Peyer's patch (tissue), 4 donors: ENCODE measurements at places on chromosomes 6 and 20. TPM values are rescaled to one million over a fixed set of nuclear protein-coding genes. Genes with fewer than 3 reads are reported as not detected.
A peak's percentile ranks its signal among the peaks of the same experiment; 100 is the strongest.

DNA sequence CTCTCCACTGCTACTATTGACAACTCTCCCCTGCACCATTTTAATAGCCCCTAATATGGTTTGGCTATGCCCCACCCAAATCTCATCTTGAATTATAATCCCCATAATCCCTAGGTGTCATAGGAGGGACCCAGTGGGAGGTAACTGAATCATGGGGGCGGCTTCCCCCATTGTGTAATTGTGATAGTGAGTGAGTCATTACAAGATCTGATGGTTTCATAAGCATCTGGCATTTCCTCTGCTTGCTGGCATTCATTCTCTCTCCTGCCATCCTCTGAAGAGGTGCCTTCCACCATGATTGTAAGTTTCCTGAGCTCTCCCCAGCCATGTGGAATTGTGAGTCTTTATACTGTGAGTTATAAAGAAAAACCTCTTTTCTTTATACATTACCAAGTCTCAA, 74.1 kb upstream of the TCF21 start:
- no peak overlapping the region for H3K4me3 ChIP-seq
- no peaks in the 10 kb centered on the region for H3K36me3 ChIP-seq
- no peaks in the 10 kb centered on the region for H3K27me3 ChIP-seq
- H3K4me1 ChIP-seq, result no peaks in the 10 kb centered on the region

DNA sequence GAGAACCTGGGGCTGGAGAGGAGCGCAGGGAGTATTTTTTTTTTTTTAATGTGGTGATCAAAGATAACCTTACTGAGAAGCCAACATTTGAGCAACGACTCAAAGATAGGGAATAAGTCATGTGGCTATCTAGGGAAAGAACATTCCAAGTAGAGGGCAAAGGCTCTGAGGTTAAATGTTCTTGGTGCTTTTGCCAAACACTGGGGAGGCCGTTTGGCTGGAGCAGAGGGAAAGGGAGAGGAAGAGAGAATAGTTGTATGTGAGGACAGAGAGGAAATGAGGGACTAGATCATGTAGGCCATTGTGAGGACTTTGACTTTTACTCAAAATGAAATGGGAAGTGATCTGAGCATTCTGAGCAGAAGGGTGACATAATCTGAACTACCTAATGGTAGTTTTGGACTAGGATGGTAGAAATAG, 27.8 kb downstream of the ACSS2 start:
- no peak overlapping the region for H3K27ac ChIP-seq
- no peak overlapping the region for H3K4me3 ChIP-seq
- no peaks in the 10 kb centered on the region for H3K4me1 ChIP-seq

DNA sequence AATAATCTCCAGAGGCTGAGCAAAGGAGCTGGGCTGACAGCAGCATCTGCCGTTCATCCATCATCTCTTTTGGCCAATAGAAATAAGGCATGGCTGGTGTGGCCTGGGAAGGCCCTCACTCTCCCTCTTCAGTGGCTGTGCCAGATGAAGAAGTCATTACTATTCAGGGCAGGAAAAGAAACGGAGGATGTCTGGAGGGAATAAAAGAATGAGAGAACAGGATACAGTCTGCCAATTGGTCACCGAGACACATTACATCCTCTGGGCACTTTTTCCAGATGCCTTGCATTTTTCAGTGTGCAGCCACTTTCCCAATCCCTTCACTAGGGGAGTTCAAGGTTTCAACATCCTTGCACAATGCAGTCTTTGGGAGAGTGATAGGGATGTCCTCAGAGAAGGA, 32.2 kb upstream of the VGLL2 start:
- no peaks in the 10 kb centered on the region for H3K36me3 ChIP-seq
- H3K4me1 ChIP-seq, result no peaks in the 10 kb centered on the region
- H3K27me3 ChIP-seq, result no peaks in the 10 kb centered on the region
- no peak overlapping the region for H3K4me3 ChIP-seq
- no peak overlapping the region for H3K27ac ChIP-seq
- no peak for DNase-seq

- no peak overlapping the region for H3K4me3 ChIP-seq
- no peaks in the 10 kb centered on the region for H3K27me3 ChIP-seq
- H3K36me3 ChIP-seq, result no peaks in the 10 kb centered on the region
- no peaks in the 10 kb centered on the region for H3K4me1 ChIP-seq
- no peak for DNase-seq
- no peak overlapping the region for H3K27ac ChIP-seq
Measured at GRCh38 chr6:108714101-108714765, 134.0 kb upstream of the ARMC2 start.

DNA sequence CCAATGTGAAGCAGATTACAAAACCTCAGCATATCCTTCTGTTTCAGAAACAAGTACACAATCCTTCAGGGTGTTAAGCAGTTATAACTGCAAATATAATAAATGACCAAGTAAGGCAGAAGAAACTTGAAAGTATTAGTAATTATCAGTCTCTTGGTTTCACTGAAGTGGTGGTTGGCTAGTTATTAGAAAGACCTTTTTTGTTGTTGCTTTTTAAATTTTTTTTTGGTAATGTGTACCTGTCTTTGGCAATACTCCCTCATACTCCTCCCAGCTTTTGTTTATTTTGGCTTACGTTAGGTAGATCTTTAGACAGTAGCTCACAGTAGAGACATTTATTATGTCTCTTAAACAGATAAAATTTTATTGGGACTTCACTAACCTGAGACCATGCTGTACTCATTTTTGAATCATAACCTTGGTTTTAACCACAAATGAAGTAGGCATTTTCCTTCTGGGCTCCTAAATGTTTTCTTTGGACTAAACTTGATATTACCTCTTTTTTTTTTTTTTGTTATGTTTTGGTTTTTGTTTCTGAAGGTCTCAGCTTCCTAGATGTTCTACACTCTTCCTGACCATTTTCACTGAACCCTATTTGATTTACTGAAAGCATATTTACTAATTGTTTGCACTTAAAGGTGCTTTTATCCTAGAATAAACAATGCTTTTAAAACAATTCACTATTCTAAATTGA, 6.4 kb downstream of the CD2AP start:
- H3K36me3 ChIP-seq, result no peaks in the 10 kb centered on the region
- H3K27ac ChIP-seq, result no peak overlapping the region
- H3K4me3 ChIP-seq, result no peak overlapping the region
- H3K27me3 ChIP-seq, result no peaks in the 10 kb centered on the region
- peaks cover 5% of the 10 kb centered on the region for H3K4me1 ChIP-seq

GRCh38 chr20:41478026-41478425, 111.4 kb upstream of the EMILIN3 start:
- no peak overlapping the region for H3K27ac ChIP-seq
- no peak for DNase-seq
- no peaks in the 10 kb centered on the region for H3K4me1 ChIP-seq

- no peaks in the 10 kb centered on the region for H3K27me3 ChIP-seq
- peak overlapping the region; percentile 32 for H3K27ac ChIP-seq
- no peak overlapping the region for H3K4me3 ChIP-seq
- H3K4me1 ChIP-seq, result no peaks in the 10 kb centered on the region
Measured at GRCh38 chr20:5674176-5674660, 76.0 kb upstream of the SHLD1 start.

DNA sequence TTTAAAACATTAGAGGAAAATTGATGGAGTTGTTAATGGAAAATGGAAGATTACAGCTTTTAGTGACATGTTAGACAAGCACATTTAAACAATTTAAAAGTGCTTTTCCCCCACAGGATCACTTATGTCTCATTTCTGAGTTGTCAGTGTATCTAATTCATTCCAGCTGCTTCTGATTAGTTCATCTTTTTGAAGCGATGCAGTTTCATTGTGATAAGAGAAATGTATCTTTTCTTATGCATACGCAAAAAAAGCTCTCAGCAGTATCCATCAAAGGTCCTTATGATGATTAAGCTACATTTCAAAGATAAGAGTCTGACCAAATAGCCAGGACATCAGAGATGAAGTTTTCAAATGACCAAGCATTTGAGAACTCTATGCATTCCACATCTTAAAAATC, 572.6 kb upstream of the SYNCRIP start:
- H3K27ac ChIP-seq, result no peak overlapping the region
- H3K4me3 ChIP-seq, result no peak overlapping the region
- H3K4me1 ChIP-seq, result no peaks in the 10 kb centered on the region
- H3K36me3 ChIP-seq, result no peaks in the 10 kb centered on the region

DNA sequence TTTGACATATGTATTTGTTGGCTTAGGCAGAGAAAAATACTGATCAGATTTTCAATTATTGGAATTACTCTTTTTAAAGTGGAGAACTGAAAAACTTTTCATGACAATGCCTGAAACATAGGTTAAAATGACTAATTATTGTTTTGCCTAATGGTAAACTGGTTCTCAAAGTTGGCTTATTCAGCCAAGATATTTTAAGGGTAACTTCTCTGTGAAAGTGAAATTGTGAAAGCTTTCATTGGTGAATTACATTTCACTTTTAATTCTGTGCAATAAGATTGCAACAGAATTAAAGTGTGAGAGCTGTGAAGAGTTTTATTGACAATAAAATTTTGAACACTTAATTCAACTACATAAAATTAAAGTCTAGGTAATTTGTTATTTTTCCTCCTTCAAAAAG, 24.5 kb downstream of the KIAA0408 start:
- no peak overlapping the region for H3K27ac ChIP-seq
- no peaks in the 10 kb centered on the region for H3K36me3 ChIP-seq
- no peaks in the 10 kb centered on the region for H3K27me3 ChIP-seq
- no peak overlapping the region for H3K4me3 ChIP-seq

DNA sequence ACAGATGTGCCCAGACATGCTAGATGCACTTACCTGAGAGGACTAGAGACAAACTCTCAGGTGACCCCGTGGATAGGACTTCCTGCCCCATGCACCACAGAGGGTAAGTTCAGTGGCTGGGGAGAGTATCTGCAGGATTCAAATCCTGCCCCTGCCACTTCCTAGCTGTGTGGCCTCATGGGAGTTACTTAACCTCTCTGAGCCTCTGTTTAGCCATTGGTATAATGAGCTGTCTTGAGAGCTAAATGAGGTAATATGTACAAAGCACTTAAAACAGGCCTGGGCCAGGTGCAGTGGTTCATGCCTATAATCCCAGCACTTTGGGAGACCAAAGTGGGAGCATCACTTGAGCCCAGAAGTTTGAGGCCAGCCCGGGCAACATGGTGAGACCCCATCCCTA, 59.3 kb downstream of the GRM4 start:
- no peak overlapping the region for H3K4me3 ChIP-seq
- H3K36me3 ChIP-seq, result no peaks in the 10 kb centered on the region
- no peaks in the 10 kb centered on the region for H3K4me1 ChIP-seq
- no peaks in the 10 kb centered on the region for H3K27me3 ChIP-seq

- no peak overlapping the region for H3K27ac ChIP-seq
- no peaks in the 10 kb centered on the region for H3K27me3 ChIP-seq
- H3K36me3 ChIP-seq, result no peaks in the 10 kb centered on the region
- DNase-seq, result no peak
Measured at GRCh38 chr20:47231382-47232039, 125.0 kb downstream of the ZMYND8 start.

GRCh38 chr6:156697225-156697830, 79.8 kb upstream of the ARID1B start:
- no peaks in the 10 kb centered on the region for H3K4me1 ChIP-seq
- H3K27ac ChIP-seq, result no peak overlapping the region
- H3K27me3 ChIP-seq, result no peaks in the 10 kb centered on the region
- peak; percentile 61 for DNase-seq
- H3K36me3 ChIP-seq, result no peaks in the 10 kb centered on the region

DNA sequence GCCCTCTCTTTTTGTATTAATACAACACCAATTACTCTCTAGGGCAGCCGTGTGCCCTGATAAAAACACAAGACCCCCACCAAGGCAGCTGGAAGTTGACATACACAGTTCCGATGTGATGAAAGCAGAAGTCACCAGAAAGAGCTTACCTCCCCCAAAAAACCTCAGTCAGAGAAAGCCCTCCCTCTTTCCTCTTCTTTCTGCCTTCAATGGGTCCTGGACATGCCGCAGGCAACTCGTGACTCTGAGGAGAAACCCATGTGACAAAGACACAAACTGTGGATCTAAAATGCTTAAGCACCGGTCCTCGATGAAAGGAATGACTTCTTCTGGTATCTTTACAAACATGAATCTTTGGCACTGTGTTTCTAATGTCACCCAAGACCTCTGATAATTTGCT, 117.7 kb upstream of the CCDC28A start:
- no peaks in the 10 kb centered on the region for H3K36me3 ChIP-seq
- DNase-seq, result no peak
- no peaks in the 10 kb centered on the region for H3K27me3 ChIP-seq
- H3K4me1 ChIP-seq, result no peaks in the 10 kb centered on the region
- no peak overlapping the region for H3K4me3 ChIP-seq

- no peaks in the 10 kb centered on the region for H3K27me3 ChIP-seq
- DNase-seq, result no peak
- H3K4me1 ChIP-seq, result no peaks in the 10 kb centered on the region
- H3K36me3 ChIP-seq, result no peaks in the 10 kb centered on the region
- no peak overlapping the region for H3K27ac ChIP-seq
- no peak overlapping the region for H3K4me3 ChIP-seq
Measured at GRCh38 chr6:147448775-147449174, 59.7 kb upstream of the SAMD5 start.

DNA sequence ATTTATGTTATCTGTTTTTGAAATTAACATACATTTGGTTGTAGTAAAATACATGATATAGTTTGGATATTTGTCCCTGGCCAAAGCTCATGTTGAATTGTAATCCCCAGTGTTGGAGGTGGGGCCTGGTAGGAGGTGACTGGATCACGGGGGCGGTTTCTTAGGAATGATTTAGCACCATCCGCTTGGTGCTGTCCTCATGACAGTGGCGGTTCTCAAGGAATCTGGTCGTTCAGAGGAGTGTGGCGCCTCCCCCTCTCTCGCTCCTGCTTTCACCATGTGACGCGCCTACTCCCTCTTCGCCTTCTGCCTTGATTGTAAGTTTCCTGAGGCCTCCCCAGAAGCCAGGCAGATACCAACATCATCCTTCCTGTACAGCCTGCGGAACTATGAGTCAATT, 29.0 kb downstream of the CTCFL start:
- H3K4me3 ChIP-seq, result no peak overlapping the region
- no peak overlapping the region for H3K27ac ChIP-seq
- H3K4me1 ChIP-seq, result no peaks in the 10 kb centered on the region
- H3K36me3 ChIP-seq, result no peaks in the 10 kb centered on the region
- no peak for DNase-seq

GRCh38 chr6:1837826-1838225, 228.1 kb downstream of the FOXC1 start:
- DNase-seq, result no peak
- no peak overlapping the region for H3K27ac ChIP-seq
- H3K36me3 ChIP-seq, result no peaks in the 10 kb centered on the region

Gene PTK6
- 77.2 TPM for total RNA-seq

Gene DNMT3B
- 0.88 TPM for total RNA-seq

Gene ASXL1
- total RNA-seq, result 90.6 TPM

Gene LMBRD1
- total RNA-seq, result 103 TPM

Gene DZANK1
- total RNA-seq, result 2.3 TPM

Gene CLPSL2
- total RNA-seq, result not detected

Gene NRSN1
- not detected for total RNA-seq

Gene SH3BGRL2
- 54.5 TPM for total RNA-seq

Gene VEGFA
- total RNA-seq, result 504 TPM
